ENCODE measurements at places on chromosomes 5 and 9.

- no peaks in the 10 kb centered on the region for H3K4me1 ChIP-seq
- H3K36me3 ChIP-seq: no peaks in the 10 kb centered on the region
- no peak overlapping the region for H3K4me3 ChIP-seq
- no peaks in the 10 kb centered on the region for H3K27me3 ChIP-seq
These were observed 248.9 kb upstream of the SLC24A2 start for GRCh38 chr9:20037699-20038098.

- no peak for DNase-seq
- H3K36me3 ChIP-seq: no peaks in the 10 kb centered on the region
- H3K4me1 ChIP-seq: no peaks in the 10 kb centered on the region
- H3K27ac ChIP-seq: peak overlapping the region; percentile 19
These were observed 20.5 kb downstream of the ADRA1B start for GRCh38 chr5:159936686-159937329.

- H3K27me3 ChIP-seq: no peaks in the 10 kb centered on the region
- DNase-seq: no peak
- H3K4me3 ChIP-seq: no peak overlapping the region
- H3K36me3 ChIP-seq: no peaks in the 10 kb centered on the region
- no peaks in the 10 kb centered on the region for H3K4me1 ChIP-seq
These were observed 7.5 kb downstream of the ZNF366 start for GRCh38 chr5:72499730-72500129.

- H3K27ac ChIP-seq: no peak overlapping the region
- DNase-seq: no peak
- no peak overlapping the region for H3K4me3 ChIP-seq
- H3K4me1 ChIP-seq: no peaks in the 10 kb centered on the region
These were observed 83.3 kb downstream of the SUSD1 start for GRCh38 chr9:112091810-112092209.

DNA sequence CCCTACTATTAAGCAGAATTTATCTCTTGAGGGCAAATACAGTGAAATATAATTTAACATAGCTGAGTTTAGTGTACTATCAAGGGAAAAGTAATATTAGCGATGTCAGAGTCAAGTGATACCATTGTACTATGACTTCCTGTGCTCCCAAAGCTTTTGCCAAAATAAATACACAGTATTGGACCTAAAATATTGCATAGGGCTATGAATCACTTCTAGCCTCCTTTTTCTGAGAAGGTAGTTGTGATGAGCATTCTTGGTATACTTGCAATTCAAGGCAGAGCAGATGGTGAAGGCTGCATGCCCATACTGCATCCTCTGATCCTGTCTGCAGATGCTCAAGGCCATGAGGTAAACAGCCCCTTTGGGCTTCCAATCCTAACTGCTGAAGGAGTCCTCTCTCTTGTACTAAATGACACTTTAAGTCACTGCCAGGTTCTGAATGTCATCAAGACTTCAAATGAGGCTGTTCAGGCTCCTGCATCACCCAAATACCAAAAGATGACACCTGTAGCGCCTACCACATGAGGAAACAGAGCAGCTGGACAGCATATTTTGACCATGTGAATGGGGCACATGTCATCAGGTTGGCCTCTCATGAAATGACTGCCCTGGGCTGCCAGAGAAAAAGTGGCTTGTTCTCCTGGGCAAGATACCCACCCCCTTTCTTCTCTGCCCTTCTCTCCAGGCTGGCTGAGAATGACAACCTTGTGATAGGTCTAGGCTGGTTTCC is 29.7 kb upstream of the PPP2CA start:
- DNase-seq: no peak
- H3K27me3 ChIP-seq: no peaks in the 10 kb centered on the region
- H3K4me3 ChIP-seq: no peak overlapping the region
- H3K36me3 ChIP-seq: no peaks in the 10 kb centered on the region

- H3K36me3 ChIP-seq: no peaks in the 10 kb centered on the region
- H3K4me3 ChIP-seq: no peak overlapping the region
- H3K27me3 ChIP-seq: no peaks in the 10 kb centered on the region
- H3K27ac ChIP-seq: no peak overlapping the region
These were observed 217.1 kb downstream of the MAST4 start for GRCh38 chr5:66813306-66813705.

- no peaks in the 10 kb centered on the region for H3K27me3 ChIP-seq
- no peaks in the 10 kb centered on the region for H3K4me1 ChIP-seq
- no peaks in the 10 kb centered on the region for H3K36me3 ChIP-seq
- DNase-seq: no peak
- no peak overlapping the region for H3K27ac ChIP-seq
These were observed 12.9 kb upstream of the CARNMT1 start for GRCh38 chr9:75041041-75041440.

DNA sequence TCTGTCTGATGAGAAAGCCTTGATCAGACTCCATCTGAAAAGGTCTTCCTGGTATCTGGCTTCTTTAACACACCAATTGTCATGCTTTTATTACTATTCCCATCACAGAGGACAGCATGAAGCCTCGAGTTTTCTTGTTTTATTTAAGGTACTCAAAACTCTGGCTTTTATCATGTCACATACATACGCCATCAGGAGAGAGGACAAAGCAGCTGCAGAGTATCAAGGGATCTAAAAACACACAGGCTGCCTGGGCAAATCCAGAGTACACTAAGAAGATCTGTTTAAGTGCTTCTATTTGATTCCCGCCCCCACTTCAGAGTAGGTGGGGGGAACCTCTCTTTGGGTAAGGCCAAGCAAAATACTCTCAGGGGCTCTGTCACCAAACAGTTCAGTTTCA is 277.2 kb downstream of the SPOCK1 start:
- DNase-seq: no peak
- no peaks in the 10 kb centered on the region for H3K4me1 ChIP-seq
- no peak overlapping the region for H3K4me3 ChIP-seq
- no peaks in the 10 kb centered on the region for H3K27me3 ChIP-seq
- no peak overlapping the region for H3K27ac ChIP-seq

GRCh38 chr5:147669169-147669869 is 113.2 kb downstream of the JAKMIP2 start:
- no peak overlapping the region for H3K27ac ChIP-seq
- H3K27me3 ChIP-seq: no peaks in the 10 kb centered on the region
- H3K4me1 ChIP-seq: no peaks in the 10 kb centered on the region
- no peak overlapping the region for H3K4me3 ChIP-seq

- no peaks in the 10 kb centered on the region for H3K36me3 ChIP-seq
- H3K27me3 ChIP-seq: peaks cover 10% of the 10 kb centered on the region
- no peak for DNase-seq
These were observed 13.4 kb upstream of the ACSL6 start for GRCh38 chr5:132024789-132025402.

DNA sequence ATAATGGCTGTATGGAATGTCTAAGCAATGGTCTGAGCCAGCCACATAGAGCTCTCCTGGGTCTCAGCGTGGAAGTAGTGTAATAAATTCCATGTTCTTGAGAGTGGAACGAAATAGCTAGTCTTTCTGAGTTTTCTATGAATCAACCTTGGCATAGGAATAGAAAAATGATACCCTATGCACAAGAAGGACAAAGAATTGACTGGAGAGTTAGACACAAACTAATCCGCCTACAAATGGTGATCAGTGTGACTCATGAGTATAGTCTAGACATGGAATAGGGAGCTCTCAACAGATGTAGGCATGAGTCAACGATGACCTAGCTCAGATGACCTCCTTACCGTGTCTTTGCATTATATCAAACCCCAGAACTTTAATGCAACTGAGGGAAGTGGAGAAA is 256.8 kb upstream of the GRIN3A start:
- no peaks in the 10 kb centered on the region for H3K36me3 ChIP-seq
- H3K4me1 ChIP-seq: no peaks in the 10 kb centered on the region
- DNase-seq: no peak
- H3K27me3 ChIP-seq: no peaks in the 10 kb centered on the region

DNA sequence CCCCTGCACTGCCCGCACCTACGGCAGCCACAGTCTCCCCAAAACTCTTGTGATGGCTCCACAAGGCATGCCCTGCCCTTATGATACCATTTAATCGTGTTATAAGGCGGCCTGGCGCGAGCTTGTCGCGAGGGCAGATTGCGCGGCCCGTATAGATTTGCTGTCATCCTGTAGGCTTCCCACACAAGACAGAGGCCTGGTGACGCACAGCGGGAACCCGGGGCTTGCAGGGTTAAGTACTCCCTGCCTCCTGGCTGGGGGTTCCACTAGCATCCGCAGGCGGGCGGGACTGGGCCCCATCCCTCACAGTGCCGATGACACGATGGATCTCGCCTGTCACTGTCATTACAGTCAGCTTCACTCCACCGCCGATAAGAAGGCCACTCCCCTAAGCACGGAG is 364.9 kb upstream of the IRX2 start:
- H3K4me1 ChIP-seq: no peaks in the 10 kb centered on the region
- no peak overlapping the region for H3K4me3 ChIP-seq
- H3K27ac ChIP-seq: no peak overlapping the region
- peaks cover 1% of the 10 kb centered on the region for H3K27me3 ChIP-seq
- DNase-seq: no peak
- H3K36me3 ChIP-seq: no peaks in the 10 kb centered on the region

- H3K4me1 ChIP-seq: no peaks in the 10 kb centered on the region
- H3K27me3 ChIP-seq: no peaks in the 10 kb centered on the region
- peak overlapping the region; percentile 74 for H3K27ac ChIP-seq
- H3K36me3 ChIP-seq: no peaks in the 10 kb centered on the region
- no peak for DNase-seq
These were observed 2.1 kb upstream of the OGN start for GRCh38 chr9:92406477-92406876.

- no peak for DNase-seq
- no peak overlapping the region for H3K27ac ChIP-seq
- no peak overlapping the region for H3K4me3 ChIP-seq
- no peaks in the 10 kb centered on the region for H3K36me3 ChIP-seq
- H3K27me3 ChIP-seq: no peaks in the 10 kb centered on the region
- H3K4me1 ChIP-seq: no peaks in the 10 kb centered on the region
These were observed 21.6 kb upstream of the C5orf46 start for GRCh38 chr5:147927901-147928300.

DNA sequence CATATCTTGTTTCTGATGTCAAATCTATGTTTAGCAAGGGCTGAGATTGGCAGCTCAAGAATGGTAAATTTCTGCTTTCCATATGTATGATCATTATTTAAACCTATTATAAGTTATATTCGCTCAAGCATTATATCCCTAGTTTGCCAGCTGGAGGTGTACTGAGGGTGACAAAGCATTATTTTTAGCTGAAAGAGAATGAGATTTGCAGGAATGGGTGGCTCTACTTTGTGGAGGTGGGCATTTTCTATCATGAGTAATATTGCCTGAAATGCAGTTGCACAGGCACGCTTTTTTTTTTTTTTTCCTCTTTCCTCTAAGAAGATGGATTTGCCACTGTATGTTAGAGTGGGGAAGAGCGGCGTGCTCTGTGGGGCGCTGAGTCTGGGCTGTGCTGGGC is 393.8 kb downstream of the EBF1 start:
- H3K36me3 ChIP-seq: no peaks in the 10 kb centered on the region
- no peak for DNase-seq
- H3K4me1 ChIP-seq: no peaks in the 10 kb centered on the region
- H3K27me3 ChIP-seq: no peaks in the 10 kb centered on the region

DNA sequence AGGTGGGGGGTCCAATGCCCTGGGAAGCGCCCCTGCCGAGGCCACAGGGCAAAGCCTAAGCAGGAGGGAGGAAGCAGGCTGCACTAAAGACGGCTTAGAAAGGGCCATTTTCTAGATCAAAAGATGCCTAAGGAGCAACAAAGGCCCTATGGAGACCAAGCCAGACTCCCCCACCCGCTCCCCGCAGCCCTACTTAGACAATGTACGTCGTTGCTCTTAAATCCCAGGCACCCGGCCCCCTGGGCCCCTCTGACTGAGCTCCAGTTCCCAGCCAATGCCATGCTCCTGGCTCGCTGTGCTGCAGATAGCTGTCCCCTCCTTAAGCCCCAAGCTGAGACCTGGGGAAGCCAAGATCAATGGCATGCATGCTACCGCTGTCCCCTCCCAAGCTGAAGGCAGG is 10.3 kb downstream of the IPPK start:
- no peaks in the 10 kb centered on the region for H3K27me3 ChIP-seq
- H3K4me3 ChIP-seq: no peak overlapping the region
- no peak overlapping the region for H3K27ac ChIP-seq
- no peaks in the 10 kb centered on the region for H3K36me3 ChIP-seq

DNA sequence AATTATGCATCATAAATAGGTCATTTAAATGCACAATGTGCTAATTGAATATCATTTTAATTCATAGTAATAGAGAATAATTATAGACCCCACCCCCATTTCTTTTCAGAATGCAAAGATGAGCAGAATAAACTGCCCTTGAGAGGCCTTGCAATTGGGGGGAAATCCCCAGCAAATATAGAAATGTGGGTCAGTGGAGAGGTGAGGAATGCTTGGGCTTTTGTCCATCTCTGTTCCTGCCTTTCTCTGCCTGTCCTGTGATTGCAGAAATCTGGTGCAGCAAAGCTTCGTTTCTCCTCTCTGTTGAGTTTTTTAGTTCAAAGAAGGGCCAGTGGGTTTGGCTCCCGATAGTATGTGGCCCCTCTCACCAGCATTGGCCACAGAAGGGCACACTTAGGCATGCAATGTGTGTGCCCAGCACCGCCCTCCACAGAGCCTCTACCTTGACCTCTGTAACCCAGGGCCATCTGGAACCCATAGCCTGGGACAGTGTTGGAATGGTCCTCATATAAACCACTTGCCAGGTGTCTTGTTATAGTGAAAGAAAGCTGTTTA is 164.2 kb downstream of the SEMA6A start:
- no peak overlapping the region for H3K27ac ChIP-seq
- H3K4me1 ChIP-seq: no peaks in the 10 kb centered on the region
- no peak overlapping the region for H3K4me3 ChIP-seq
- no peaks in the 10 kb centered on the region for H3K36me3 ChIP-seq

- H3K4me1 ChIP-seq: peaks cover 3% of the 10 kb centered on the region
- no peaks in the 10 kb centered on the region for H3K36me3 ChIP-seq
- no peak overlapping the region for H3K4me3 ChIP-seq
- H3K27ac ChIP-seq: peak overlapping the region; percentile 25
These were observed 8.8 kb downstream of the SLC12A7 start for GRCh38 chr5:1103093-1103492.

DNA sequence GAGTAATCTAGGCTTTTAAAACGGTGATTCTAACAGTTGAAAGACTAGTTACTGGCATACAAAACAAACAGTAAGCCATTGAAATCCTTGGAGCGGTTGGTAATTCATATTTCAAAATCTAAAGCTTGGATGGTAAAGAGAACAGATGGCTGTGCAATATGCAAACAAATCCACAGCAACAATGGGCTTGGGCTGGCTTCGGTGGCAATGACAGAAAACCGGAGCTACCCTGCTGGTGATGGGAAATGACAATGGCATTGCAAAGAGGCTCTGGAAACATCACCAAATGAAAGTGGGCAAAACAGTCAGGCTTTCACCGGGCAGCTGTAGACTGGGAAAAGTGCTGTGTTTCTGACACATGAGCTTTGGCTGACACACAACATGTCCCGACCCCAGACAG is 42.2 kb downstream of the MED27 start:
- no peaks in the 10 kb centered on the region for H3K4me1 ChIP-seq
- no peak overlapping the region for H3K4me3 ChIP-seq
- no peak overlapping the region for H3K27ac ChIP-seq

GRCh38 chr9:115211413-115212124 is 93.6 kb upstream of the TNC start:
- no peaks in the 10 kb centered on the region for H3K4me1 ChIP-seq
- DNase-seq: no peak
- H3K36me3 ChIP-seq: no peaks in the 10 kb centered on the region
- H3K4me3 ChIP-seq: no peak overlapping the region

GRCh38 chr9:81132318-81132717 is 557.0 kb downstream of the TLE1 start:
- no peaks in the 10 kb centered on the region for H3K27me3 ChIP-seq
- no peak overlapping the region for H3K4me3 ChIP-seq
- H3K27ac ChIP-seq: no peak overlapping the region
- DNase-seq: no peak

GRCh38 chr9:28547527-28547926 is 974.2 kb upstream of the C9orf72 start:
- no peak overlapping the region for H3K27ac ChIP-seq
- no peaks in the 10 kb centered on the region for H3K36me3 ChIP-seq
- H3K4me1 ChIP-seq: no peaks in the 10 kb centered on the region

All from breast epithelium (tissue), 4 donors.